ENCODE measurements at places on chromosomes 12 and 14. TPM values are rescaled to one million over a fixed set of nuclear protein-coding genes. Genes with fewer than 3 reads are reported as not detected.

HVCN1 gene
- 0.77 TPM for total RNA-seq

TRHDE gene
- 0.23 TPM for total RNA-seq

CCNB1IP1 gene
- total RNA-seq, result 39.5 TPM

KLRF1 gene
- total RNA-seq, result not detected

LALBA gene
- not detected for total RNA-seq

IAPP gene
- total RNA-seq, result not detected

KRT2 gene
- not detected for total RNA-seq

RNASE7 gene
- total RNA-seq, result not detected

TMEM119 gene
- 0.09 TPM for total RNA-seq

PTMS gene
- total RNA-seq, result 854 TPM

CCDC175 gene
- total RNA-seq, result not detected

ABCD2 gene
- total RNA-seq, result not detected

ACVRL1 gene
- 0.18 TPM for total RNA-seq

All from A549 treated with CORT108297 at 1 μM for 4 hours (cell line).